Lung microvascular endothelial cell (primary cell): ENCODE measurements at places on chromosomes 13 and 19.
A peak's percentile ranks its signal among the peaks of the same experiment; 100 is the strongest.

DNA sequence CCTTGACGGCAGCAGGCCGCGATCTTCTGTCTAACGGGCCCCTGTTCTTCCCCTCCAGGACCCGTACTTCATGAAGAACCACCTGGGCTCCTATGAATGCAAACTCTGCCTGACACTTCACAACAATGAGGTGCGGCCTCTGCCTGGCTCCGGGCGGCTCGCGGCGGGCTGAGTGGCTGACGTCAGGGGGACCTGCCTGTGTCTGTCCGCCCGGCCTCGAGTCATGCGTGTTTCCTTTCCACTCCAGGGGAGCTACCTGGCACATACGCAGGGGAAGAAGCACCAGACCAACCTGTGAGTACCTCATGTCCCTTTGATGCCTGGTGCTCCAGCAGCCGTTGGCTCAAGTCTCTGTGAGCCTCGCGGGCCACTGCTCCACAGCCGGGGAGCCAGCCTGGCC lies 4.6 kb upstream of the AMH start:
- DNase-seq: no peak

DNA sequence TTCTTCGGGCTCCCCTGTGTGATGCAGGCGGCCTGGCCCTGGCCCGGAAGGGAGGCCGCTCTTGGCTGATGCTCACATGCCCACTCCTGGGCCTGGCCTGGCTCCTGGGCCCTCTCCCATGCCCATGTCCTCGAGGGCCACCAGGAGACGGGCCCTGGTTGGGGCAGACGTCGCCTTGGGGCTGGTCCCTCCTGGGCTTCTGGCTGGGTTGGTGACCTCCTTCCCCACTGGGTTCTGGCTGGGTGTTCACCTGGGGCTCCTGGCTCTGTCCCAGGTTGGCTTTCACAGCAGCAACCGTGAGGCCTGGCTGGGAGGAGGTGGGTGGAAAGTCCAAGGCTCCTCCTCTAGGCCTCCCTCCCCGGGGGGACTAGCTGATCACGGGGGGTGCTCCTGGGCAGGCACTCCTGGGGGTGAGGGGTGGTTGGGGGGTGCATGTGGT lies 15.5 kb upstream of the SLC7A10 start:
- DNase-seq: no peak

DNA sequence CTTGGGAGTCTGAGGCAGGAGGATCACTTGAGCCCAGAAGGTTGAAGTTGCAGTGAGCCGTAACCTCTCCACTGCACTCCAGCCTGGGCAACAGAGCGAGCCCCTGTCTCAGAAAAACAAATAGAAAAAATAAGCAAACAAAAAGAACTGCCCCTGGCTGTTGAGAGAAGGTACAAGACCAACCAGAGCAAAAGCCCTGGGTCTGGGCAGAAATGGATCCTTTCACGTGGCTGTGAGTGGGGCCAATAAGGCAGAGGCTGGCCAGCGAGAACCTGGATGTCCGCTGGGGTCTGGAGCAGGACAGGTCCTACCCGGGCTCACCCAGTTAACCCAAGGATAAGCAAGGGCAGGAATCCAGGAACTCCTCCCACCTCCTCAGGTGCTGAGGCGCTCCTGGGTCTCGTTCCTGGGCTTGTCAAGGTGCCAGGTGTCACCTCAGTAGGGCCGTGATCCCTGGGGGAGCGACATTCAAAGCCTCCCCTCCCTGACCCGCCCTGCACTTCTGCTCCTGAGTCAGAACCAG lies 4.7 kb upstream of the SLC5A5 start:
- DNase-seq: no peak

DNA sequence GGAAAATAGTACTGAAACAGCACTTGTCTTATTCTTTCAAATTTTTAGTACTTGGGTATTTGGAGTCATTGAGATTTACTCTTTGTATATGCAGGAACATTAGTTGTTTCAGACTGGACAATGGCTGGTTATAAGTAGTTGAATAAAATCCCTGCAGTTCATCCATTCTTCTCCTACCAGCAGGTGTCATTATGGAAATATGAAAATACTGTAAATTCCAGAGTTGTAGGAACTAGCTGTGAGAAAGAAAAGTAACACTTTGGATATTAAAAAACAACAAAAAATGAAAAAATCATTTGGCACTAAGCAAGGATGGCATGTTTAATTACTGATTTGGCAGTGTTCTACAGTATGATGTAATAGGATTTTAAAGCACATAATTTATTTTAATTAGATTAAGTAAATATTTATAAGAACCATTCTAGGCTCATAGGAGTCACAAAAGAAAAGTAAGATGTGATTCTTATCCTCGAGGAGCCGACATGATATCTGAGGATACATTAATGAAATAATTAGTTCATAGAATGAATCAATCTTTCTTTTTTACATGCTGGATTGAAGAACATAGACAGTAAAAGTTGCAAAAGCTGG lies 155.3 kb downstream of the KCNRG start:
- peak; percentile 40 for DNase-seq

GRCh38 chr19:46206176-46206575 lies 23.4 kb upstream of the IGFL1 start:
- DNase-seq: no peak

GRCh38 chr13:91609353-91609752 lies 210.9 kb downstream of the GPC5 start:
- no peak for DNase-seq

GRCh38 chr13:103556681-103557080 lies 490.5 kb upstream of the SLC10A2 start:
- DNase-seq: no peak

DNA sequence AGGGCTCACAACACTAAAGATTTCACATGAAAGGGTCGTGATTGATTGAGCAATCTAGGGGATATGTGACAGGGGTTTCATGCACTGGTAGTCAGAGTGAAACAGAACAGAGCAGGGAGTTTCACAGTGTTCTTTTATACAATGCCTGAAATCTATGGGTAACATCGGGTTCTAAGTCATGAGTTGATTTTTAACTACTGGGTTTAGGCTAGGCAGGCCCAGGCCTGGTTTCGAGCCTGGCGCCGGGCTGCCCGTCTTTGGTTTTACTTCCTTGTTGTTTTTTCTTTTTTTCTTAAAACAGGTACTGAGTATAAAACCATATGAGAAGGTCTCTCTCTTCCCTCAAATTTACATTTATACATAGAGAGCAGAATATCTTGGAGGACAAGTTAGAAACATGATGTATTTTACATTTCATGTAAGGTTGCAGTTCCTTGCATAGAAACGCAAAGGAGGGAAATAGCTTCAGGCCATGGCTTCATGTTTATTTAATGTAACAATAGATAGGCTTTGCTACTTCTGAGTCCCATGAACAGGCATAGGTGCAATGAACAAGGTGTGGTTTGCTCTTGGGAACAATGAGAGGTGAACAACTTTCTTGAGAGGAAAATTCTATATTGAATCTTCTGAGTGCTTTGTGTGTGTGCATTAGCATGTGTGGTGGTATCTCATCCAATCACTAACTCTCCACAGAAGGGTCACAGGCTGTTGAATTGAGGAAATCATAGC lies 128.9 kb upstream of the RXFP2 start:
- DNase-seq: no peak

GRCh38 chr13:66586489-66586888 lies 643.6 kb downstream of the PCDH9 start:
- no peak for DNase-seq

DNA sequence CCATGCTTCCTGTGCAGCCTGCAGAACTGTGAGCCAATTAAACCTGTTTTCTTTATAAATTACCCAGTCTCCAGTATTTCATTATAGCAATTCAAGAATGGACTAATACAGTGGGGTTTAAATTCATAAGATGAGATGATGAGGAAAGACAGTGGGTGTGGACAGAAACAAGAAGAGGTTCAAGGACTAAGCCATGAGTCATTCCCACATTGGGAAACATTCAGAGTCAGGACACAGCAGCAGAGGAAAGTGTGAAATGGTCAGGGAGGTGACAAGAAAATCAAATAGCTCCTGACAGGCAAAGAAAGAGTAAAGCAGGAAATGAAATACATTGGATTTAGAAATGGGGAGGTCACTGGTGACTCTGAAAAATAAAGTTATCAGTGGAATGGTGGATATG lies 9.1 kb downstream of the ZNF841 start:
- DNase-seq: no peak

DNA sequence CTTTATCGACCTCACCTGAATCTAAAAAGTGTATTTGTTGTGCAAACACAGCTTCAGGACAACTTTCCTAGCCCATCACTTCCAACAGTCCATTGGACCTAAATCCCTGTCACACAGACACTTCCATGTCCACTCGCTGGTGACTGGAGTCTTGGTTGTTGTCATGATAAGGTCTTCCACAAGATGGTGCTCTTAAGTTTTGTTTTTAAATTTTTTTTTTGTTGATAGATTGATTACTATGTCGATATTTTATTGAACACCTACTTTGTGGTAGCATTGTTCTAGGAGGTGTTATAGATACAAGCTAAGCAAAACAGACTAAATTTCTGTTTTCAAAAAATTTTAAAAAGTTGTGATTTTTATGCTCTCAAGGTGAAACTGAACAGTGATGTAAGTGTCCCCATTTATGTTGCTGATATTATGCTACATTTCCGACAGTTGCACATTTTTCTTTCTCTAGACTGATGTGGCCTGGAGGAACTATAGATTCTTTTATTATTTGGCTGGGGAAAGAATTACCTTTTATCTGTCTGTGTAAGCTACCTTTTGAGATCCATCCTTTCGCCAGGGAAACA lies 8.1 kb upstream of the ERICH6B start:
- DNase-seq: peak; percentile 44

DNA sequence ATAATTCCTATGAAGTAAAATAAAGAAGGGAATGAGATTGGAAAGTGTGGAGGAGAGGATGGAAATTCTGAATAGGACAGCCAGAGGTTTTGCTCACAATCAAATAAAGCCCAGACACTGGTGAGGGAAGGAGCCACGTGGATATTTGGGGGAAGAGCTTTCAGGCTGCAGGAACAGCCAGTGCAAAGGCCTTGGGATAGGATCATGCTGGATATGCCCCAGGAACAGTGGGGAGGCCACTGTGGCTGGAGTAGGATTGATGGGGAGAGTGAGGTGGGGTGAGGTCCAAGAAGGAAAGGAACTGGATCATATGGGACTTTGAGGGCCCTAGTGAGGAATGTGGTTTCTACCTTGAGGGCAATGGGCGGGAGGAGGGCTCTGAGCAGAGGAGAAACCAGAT lies 4.1 kb upstream of the FXYD5 start:
- no peak for DNase-seq

DNA sequence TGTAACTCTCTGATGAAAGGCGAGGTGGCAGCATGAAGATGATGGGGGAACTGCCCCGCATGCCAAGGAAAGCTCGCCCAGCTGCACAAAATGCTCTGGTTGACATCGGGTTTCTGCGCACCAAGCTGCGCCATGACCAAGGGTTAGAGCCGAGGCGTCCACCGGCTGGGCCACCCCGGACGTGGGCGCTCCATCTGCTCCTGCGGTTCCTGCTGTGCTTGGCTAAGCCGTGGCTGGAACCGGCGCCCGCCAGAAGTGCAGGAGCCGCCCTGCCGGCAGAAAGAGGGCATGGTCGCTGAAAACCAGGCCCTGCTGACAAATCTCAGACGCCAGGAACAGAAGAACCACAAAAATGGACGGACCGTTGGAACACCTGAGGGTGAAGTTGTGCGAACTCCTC lies 57.9 kb downstream of the ZNF100 start:
- no peak for DNase-seq

DNA sequence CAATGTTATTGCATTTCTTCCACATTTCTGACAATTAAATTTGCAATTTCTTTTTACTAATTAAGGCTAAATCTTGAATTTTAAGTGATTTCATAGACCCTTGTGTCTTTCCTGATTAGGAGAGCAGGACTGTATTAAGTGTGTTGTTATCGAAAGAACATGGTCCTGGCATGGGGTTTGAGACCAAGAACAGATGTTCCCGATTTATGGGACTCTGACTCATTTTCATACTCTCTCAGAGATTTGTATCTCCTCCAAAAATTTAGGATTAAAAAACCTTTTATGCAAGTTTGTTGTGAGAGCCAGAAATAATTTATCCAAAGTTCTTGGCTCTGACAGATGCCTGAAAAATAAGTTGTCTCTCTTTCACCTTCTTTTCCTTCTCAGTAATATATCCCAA lies 589.3 kb upstream of the ARGLU1 start:
- no peak for DNase-seq

DNA sequence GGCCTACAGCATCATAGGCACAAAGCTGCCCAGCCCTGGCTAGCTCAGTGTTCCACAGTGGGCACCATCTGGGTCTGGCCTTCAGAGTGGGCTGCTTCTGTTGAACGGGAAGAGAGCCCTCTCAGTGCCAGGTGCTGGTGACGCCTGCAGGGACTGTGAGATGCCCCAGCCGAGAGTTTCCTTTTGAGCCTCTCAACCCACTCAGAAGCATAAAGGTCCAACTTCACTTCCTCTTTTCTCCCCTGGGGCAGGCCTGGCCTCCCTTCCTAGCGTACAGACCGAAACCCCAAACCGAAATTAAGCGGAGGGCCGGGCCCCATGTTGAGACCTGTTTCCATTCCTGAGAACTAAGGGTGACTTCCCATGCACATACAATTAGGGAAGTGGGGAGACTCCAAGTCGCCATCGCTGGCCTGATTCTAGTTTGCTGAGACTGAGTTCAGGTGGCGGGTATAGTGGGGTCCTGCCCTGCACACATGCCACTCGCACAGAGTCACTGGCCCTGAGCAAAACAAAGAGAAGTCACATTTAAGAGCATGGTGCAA lies 6.9 kb downstream of the RAB8A start:
- no peak for DNase-seq

DNA sequence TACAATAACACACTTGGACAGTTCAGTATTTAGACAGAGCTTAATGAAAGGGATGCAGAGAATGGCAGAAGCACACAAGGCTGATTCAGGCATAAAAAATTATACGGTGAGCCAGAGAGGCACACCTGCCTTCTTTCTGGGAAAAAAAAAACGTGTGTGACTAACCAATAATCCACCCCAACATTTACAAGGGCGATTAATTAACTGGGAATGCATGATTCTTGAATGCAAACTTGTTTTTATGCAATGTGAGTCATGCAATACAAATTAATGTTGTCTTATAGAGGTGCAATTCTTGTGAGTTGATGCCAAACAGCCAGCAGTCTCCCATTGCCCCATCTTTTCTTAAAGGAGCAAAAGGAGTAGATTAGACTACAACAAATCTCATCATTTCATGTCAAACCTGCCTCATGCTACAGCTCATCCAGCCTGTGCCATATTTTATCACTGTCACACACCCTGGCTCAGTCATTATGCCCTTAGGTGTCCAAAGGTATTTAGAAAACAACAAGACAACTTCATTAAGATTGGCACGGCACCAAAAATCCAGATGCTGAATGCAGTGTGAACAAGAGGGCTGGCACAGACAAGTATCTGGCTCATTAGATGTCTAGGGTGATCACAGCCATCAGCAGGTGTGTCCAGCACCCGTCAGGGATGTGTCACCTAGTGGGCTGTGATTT lies 721.1 kb downstream of the EFNB2 start:
- no peak for DNase-seq
